ENCODE measurements at places on chromosomes 2 and 18. TPM values are rescaled to one million over a fixed set of nuclear protein-coding genes. Genes with fewer than 3 reads are reported as not detected.

DNA sequence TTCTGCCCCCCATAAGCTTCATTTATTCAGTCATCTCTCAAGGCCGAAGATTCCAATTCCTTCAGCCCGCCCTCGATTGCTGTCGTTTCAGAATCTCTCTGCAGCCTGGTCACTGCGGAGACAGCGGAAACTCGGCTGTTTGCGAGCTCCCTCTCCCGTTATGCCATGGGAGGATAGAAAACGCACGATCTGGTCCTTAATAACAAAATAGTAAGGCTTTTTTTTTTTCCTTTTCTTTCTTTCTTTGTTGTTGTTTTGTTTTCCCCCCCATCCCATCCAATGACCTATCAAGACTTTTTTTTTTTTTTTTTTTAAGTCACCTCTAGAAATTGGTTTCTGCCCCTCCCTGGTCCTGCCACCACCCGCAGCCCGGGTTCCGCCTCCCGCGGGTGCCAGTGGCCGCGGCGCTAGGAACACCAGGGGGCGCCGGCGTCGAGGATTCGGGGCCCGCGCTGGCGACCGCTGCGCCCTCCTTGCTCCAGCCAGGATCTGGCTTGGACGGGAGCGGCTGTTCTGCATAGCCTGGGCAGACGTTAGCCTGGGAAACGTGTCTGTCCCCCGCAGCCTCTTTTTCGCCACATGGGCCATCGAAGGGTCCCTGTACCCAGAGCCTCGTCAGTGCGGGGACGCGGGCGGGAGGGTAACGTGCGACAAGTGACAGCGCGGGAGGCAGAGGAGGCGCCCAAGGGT is 10.1 kb downstream of the CPLX4 start:
- H3K27me3 ChIP-seq, result peaks cover 42% of the 10 kb centered on the region
- no peaks in the 10 kb centered on the region for H3K4me1 ChIP-seq
- H3K4me3 ChIP-seq, result peak overlapping the region; percentile 20
- H3K27ac ChIP-seq, result no peak overlapping the region

The GNLY gene
- total RNA-seq, result 21.6 TPM

The ABCG5 gene
- not detected for total RNA-seq

The SP140 gene
- total RNA-seq, result 84.2 TPM

The CHRNG gene
- total RNA-seq, result not detected

GRCh38 chr2:155169317-155169716 is 470.8 kb downstream of the KCNJ3 start:
- H3K36me3 ChIP-seq, result no peaks in the 10 kb centered on the region
- H3K27ac ChIP-seq, result no peak overlapping the region
- H3K27me3 ChIP-seq, result no peaks in the 10 kb centered on the region

DNA sequence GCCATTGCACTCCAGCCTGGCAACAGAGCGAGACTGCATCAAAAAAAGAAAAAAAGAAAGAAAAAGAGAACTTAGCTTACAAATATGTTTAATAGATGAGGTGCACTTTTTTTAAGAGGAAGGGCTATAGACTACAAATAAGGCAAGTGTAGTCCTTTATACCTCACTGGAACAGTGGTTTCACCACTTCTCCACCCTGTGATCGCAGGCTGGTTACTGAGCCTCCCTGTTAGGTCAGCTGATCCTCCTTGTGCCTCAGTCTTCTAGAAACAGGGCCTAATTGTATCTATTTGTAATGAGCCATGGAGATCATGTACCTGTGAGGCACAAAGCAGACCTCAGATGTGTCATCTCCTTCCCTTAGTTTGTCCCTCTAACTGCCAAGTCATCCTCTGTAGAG is 4.5 kb downstream of the CXCR2 start:
- peaks cover 8% of the 10 kb centered on the region for H3K4me1 ChIP-seq
- H3K27me3 ChIP-seq, result peaks cover 5% of the 10 kb centered on the region
- no peak overlapping the region for H3K27ac ChIP-seq
- DNase-seq, result no peak

The CKAP2L gene
- 46.7 TPM for total RNA-seq

The SPIRE1 gene
- total RNA-seq, result 3.8 TPM

The SOX11 gene
- total RNA-seq, result not detected

DNA sequence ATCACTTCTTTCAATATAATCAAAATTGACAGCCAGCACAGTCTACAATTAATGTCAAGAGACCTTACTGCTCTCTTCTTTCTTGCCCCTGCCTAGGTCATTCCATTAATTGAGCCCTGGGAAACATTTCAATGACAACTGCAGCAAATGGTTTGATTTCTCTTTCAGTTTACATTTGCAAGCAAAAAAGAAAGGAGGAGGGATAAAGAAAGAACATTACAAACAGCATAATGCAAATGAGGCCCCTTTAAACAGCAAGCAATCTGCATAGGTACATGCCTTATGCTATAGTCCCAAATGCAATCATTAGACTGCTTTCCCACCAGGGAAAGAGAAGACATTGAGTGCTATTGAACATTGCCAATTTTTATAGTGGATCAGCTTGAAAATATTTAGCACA is 655.0 kb upstream of the CDH2 start:
- no peaks in the 10 kb centered on the region for H3K27me3 ChIP-seq
- H3K4me3 ChIP-seq, result no peak overlapping the region
- H3K36me3 ChIP-seq, result no peaks in the 10 kb centered on the region
- no peak overlapping the region for H3K27ac ChIP-seq

The ALLC gene
- not detected for total RNA-seq

DNA sequence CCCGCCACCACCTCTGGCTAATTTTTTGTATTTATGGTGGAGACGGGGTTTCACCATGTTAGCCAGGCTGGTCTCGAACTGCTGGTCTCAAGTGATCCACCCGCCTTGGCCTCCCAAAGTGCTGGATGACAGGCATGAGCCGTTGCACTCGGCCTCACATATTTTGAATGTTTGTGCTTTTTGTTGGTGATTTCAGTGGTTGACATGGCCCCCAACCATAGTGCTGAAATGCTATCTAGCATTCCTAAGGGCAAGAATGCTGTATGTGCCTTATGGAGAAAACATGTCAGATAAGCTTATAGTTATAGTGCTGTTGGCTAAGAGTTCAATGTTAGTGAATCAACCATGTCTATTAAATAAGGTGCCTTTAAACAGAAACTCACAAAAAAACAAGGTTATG is 8.9 kb downstream of the ZAP70 start:
- H3K4me1 ChIP-seq, result peaks cover 67% of the 10 kb centered on the region
- peaks cover 70% of the 10 kb centered on the region for H3K36me3 ChIP-seq
- H3K27me3 ChIP-seq, result no peaks in the 10 kb centered on the region
- no peak for DNase-seq
- no peak overlapping the region for H3K4me3 ChIP-seq

GRCh38 chr18:69808399-69808798 is 139.3 kb downstream of the CD226 start:
- no peak for DNase-seq
- H3K4me1 ChIP-seq, result no peaks in the 10 kb centered on the region
- H3K4me3 ChIP-seq, result no peak overlapping the region
- H3K27ac ChIP-seq, result no peak overlapping the region

GRCh38 chr2:1707771-1708418 is 36.4 kb downstream of the PXDN start:
- peaks cover 4% of the 10 kb centered on the region for H3K27me3 ChIP-seq
- no peak overlapping the region for H3K4me3 ChIP-seq
- H3K4me1 ChIP-seq, result peaks cover 3% of the 10 kb centered on the region
- H3K36me3 ChIP-seq, result no peaks in the 10 kb centered on the region
- no peak overlapping the region for H3K27ac ChIP-seq
- DNase-seq, result no peak

DNA sequence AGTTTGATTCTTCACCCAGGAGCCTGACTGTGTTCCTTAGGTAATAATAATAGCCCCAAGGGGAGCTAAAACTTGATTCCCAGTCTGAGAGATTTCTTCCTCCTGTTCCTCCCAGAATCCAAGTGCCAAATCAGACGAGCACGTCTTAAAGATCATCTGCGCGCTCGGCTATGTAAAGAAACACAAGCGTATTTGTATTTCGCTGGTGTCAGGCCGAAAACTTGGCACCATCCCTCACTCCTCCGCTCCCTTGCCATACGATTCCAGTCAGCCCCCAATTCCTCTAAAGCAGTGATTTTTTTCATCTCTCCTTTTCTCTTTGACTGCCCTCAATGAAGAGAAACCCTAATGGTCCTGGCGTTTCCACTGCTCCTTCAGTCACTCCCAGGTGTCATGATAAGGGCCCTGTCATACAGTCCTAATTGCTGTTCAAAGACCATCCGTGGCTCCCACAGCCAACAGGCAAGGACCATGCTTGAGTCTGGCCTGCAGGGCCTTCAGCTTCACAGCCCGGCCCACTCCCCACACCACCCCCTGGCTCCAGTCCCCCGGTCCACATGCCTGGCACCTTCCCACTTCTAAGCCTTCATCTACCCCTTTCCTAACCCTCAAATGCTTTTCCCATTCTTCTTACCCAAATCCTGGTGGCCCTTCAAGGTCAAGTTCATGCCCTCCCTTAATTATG is 130.8 kb upstream of the ID2 start:
- H3K27me3 ChIP-seq, result peaks cover 2% of the 10 kb centered on the region
- DNase-seq, result no peak
- H3K4me1 ChIP-seq, result peaks cover 30% of the 10 kb centered on the region
- H3K4me3 ChIP-seq, result no peak overlapping the region
- H3K27ac ChIP-seq, result peak overlapping the region; percentile 60

The COL4A4 gene
- total RNA-seq, result not detected

DNA sequence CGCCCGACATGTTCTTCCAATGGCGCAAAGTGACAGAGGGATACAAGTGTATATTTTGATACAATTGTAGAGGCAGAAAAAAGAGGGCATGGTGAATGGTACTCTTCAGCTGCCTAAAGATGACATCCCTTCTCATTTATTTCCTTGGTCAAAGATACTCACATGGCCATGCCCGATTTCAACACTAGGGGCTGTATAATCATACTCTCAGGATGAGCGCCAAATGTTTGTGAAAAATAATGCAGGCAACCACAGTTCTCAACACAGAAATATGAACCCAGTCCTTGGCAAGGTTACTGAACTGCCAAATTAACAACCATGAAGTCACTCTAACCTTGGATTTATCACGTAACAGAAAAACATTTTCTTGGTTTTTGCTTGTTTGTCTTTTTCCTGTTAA is 204.4 kb downstream of the CCDC102B start:
- no peaks in the 10 kb centered on the region for H3K4me1 ChIP-seq
- no peaks in the 10 kb centered on the region for H3K36me3 ChIP-seq
- H3K4me3 ChIP-seq, result no peak overlapping the region
- H3K27me3 ChIP-seq, result peaks cover 4% of the 10 kb centered on the region
- DNase-seq, result no peak

The RGPD4 gene
- 0.19 TPM for total RNA-seq

DNA sequence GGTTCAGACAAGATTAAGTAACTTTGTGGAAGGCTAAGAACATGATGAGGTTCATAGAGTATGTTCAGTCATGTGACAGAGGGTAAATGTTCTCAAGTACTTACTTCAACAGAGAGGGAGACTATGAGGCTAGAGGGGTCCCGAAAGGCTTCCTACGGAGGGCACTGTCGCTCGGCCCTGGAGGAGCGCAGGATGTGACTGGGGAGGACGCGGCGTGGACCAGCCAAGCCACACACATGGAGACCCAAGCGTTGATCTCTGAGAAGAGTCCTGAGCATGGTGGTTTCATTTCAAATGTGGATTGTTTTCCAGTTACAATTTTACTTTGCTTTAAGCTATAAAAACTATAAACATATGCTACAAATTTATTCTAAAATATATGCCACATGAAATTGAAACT is 227.5 kb downstream of the PTGR3 start:
- no peaks in the 10 kb centered on the region for H3K27me3 ChIP-seq
- no peak overlapping the region for H3K27ac ChIP-seq
- H3K36me3 ChIP-seq, result peaks cover 2% of the 10 kb centered on the region
- no peaks in the 10 kb centered on the region for H3K4me1 ChIP-seq
- H3K4me3 ChIP-seq, result no peak overlapping the region

GRCh38 chr2:228104215-228104614 is 77.3 kb downstream of the SPHKAP start:
- no peaks in the 10 kb centered on the region for H3K27me3 ChIP-seq
- H3K4me1 ChIP-seq, result no peaks in the 10 kb centered on the region
- H3K4me3 ChIP-seq, result no peak overlapping the region
- no peak for DNase-seq
- H3K27ac ChIP-seq, result no peak overlapping the region

DNA sequence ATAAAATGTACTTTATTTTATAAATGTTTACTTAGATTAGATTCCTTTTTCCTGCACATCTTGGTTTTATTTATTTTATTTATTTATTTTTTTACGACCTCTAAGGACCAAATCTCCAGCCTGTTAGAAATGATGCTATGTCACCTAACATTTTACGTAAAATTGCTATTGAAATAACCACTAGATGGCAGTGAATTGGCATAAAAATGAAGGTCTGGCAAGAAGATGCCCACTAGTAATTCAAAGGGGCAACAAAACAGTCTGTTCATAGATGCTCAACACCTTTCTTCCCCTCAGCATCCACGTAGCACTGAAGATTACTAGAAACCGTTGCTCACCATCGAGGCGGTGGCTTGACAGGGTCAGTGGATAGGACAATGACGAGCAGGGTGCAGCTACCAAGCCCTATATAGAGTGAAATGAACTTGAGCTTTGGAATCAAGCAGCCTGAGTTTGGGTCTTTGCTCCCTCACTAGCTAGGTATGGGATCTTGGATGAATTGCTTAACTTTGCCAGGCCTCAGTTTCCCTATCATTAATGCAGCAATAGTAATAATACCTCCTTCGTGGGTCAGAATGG is 128.7 kb upstream of the L3MBTL4 start:
- peaks cover 5% of the 10 kb centered on the region for H3K27me3 ChIP-seq
- no peak for DNase-seq
- H3K4me3 ChIP-seq, result no peak overlapping the region

Data from activated CD4-positive, alpha-beta T cell treated with anti-CD3 and anti-CD28 coated beads for 36 hours (primary cell).